ENCODE measurements at places on chromosomes 5 and 9. TPM values are rescaled to one million over a fixed set of nuclear protein-coding genes. Genes with fewer than 3 reads are reported as not detected.

DNA sequence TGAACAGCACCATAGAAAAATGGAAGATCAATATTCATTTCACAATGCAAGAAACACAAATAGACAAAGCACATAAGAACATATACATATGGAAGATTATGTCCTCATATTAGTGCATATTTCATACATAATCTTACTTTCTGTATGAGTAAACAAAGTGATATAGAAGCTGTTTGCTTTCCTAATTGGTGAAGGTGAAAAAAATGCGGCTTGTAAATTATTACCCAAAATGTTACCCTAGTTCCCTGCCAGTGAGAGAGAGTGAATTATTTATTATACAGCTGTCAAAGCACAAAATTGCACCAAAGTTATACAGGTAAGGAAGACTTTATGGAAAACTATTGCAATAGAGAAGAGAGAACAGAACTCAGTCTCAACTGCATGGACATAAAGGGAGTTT is 1485.0 kb upstream of the CDH9 start:
- no peak for DNase-seq

DNA sequence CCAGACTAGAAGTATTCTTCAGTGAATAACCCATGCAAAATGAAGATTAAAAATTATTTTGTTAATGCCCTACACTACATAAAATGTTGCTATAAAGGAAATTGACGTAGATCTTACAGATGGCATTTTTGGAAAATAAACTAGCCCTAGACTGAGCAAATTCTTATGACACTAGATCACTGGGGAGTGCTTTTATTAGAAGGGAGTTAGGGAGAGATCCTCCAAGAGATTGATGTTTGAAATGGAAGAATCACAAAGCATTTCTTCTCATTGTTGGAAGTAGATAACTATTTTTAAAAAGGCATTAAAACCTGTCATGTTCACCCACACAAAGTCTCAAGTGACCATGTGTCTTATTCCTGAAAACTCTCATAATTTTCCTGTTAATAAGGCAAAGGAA is 351.1 kb upstream of the TLE4 start:
- DNase-seq, result no peak

DNA sequence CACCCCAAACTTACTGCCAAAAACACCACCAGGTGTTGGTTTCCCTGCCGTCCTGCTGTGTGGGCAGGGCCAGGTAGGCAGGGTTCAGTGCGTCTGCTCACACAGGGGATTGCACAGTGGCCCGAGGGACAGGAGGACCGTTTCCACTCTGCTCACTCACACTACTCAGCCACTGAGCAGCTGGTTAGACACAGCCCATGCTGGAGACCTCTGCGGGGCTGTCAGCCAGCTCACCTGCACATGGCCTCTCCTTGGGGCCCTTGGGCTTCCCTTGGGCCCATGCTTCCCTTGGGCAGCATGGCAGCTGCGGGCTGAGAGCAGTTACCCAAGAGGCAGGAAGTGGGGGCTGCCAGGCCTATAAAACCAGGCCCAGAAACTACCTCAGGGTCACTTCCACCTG is 79.0 kb downstream of the SYK start:
- DNase-seq, result no peak

- peak; percentile 58 for DNase-seq
Measured at GRCh38 chr9:34592895-34593601, 3.5 kb upstream of the CNTFR start.

- no peak for DNase-seq
Measured at GRCh38 chr9:107593224-107593870, 103.8 kb upstream of the KLF4 start.

DNA sequence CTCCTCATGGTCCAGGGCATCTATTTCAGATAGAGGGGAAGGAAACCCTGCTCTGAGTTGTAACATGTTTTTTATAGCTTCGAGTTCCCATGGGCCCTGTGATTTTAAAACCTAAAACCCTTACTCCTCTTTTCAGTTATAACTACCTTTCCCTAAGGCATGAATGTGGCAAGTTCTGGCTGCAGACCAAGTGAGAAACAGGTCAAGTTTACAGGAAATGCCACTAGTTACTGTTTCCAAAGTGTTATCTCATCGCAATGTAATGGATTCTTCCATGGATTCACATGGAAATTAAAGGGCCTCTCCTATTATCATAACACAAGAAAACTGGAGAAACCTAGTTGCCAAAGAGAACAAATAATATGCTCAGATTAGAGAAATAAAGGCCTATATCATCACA is 574.5 kb upstream of the GRAMD2B start:
- no peak for DNase-seq

- no peak for DNase-seq
Measured at GRCh38 chr5:177100714-177101121, 14.0 kb downstream of the FGFR4 start.

GRCh38 chr5:154593071-154593470 is 115.0 kb upstream of the HAND1 start:
- DNase-seq, result no peak

DNA sequence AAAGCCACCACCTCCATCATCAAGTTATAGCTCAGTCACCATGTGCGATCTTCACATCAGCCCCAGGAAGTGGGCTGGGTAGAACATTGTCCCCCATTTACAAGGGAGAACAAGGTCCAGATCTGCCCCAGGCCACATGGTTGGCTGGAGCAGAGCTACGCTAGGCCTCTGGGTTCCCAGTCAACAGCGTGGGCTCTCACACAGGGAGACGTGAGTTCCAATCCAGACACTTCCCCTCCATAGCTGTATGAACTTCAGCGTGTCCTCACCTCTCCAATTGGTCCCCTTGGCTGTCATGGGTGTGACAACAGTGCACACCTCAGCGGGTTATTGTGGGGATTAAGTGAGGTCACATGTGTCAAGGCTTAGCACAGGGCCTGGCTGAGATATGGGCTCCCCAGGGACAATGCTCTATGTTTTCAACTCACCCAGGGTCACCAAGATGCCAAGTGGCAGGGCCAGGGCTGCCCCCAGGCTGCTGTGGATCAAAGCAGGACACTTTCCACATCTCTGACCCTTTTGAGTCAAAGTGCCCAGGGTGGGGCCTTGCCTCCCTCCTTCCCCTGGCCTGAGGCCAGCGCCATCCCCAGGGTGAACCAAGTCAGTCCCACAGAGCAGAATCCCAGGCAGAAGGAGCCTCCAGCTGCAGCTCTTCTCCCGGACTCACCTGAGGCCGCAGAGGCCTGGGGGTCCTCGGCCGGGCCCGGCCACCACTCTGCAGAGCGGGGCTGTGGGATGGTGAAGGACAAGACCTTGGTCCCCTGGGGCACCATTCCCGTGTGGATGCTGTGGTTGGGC is 19.8 kb downstream of the AKNA start:
- DNase-seq, result no peak

GRCh38 chr5:67300326-67300725 is 103.7 kb upstream of the CD180 start:
- no peak for DNase-seq

- peak; percentile 5 for DNase-seq
Measured at GRCh38 chr5:177427919-177428573, 1.6 kb downstream of the GRK6 start.

- peak; percentile 66 for DNase-seq
Measured at GRCh38 chr9:133113163-133113948, 7.7 kb downstream of the RALGDS start.

DNA sequence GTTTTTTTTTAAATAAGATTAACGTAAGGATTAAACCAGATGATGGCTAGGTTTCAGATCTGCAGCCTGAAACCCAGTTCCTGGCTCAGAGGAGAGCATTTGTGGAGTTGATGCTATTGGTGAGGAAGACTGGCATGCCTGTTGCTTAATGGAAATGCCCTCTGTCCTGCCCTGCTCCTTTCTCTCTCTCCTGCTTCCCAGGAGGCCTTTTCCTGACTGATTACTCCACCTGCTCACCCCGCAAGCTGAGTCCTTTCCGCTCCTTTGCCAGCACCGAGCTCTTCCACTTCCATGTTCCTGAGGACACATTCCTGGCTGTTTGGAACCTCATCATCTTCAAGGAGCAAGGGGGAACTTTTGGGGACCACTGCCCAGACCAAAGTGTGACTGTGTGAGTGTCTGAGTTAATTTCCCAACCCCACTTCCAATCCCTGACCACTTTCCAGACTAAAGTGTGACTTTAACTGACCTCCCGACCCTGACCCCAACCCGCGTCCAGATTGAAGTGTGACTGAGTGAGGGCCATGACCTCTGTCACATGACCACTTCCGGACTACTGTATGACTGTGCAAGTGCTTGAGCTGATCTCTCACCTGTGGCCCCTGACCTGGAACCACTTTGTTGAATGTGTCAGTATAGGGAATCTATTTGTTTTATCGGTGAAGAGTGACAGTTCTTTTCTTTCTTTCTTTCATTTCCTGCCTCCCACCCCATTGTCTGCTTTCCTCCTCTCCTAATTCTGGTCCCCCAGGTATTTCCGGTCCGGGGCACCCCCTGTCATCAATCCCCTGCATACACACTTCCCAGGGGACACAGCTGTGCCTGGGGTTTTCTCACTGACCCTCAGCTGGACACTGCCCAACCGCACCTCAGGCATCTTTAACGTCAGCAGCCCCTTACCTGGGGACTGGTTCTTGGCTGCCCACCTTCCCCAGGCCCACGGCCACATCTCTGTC is 5.5 kb downstream of the TMEM8B start:
- no peak for DNase-seq

GRCh38 chr5:160209917-160210316 is 19.4 kb upstream of the FABP6 start:
- DNase-seq, result no peak

DNA sequence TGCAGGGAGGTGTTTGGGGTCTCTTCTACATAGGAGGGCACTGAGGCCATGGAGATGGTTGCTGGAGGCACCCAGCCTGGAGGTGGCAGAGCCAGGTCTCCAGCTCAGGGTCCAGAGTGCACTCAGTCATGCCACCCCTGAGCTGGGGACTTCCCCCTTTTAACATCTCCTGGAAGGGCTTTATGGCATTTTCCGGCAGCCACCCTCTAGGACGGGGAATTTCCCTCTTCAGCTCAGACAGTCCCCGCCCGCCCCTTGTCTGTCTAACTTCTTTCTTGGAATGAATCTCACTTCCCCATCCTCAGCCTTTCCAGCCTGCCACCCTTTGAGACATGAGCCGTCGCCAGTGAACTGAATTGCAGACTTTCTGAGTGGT is 49.9 kb downstream of the COL15A1 start:
- DNase-seq, result peak; percentile 46

DNA sequence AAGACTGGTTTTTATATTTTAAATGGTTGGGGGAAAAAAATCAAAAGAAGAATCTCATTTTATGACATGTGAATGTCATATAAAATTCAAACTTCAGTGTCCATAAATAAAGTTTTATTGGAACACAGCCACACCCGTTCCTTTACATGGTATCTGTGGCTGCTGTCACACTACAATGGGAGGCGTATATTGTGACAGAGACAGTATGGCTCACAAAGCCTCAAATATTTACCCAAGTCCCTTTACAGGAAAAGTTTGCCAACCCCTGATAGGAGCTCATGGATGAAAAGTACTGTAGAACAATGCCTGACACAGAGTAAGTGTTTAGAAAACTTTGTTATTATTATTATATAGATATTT is 5.2 kb upstream of the DUSP1 start:
- DNase-seq, result no peak

DNA sequence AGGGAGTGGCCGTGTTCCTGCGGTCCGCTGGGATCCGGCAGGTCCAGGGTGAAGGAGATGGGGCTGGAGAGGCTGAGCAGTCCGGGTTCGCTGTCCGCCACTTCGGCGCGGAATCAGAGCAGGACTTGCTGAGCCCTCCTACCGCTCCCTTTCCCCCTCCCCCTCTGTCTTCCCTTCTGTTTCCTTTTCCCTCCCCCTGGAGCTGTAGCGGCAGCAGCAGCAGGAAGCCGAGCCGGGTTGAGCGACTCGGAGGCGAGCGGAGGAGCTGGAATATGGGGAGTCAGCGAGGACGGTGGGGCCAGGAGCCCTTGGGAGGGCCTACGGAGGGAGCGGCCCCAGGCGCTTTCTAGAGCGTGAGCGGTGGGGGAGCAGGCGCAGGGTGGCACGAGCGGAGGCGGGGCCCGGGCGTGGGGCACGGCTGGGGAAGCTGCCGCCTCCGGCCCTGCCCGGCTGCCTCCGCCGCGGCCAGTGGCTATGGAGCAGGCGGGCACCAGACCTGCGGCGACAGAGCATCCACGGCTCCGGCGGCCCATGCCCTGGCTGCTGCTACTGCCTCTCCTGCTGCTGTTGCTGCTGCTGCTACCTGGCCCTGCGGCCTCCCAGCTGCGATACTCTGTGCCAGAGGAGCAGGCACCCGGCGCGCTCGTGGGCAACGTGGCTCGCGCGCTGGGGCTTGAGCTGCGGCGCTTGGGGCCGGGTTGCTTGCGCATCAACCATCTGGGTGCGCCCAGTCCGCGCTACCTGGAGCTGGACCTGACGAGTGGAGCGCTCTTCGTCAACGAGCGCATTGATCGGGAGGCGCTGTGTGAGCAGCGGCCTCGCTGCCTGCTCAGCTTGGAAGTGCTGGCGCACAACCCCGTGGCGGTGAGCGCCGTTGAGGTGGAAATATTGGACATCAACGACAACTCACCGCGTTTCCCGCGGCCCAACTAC is at the start of gene PCDHAC2:
PCDHAC2 (plus strand) TSS at position 184 of the 933 bp plus-strand sequence; CDS start at position 475, 291 bp downstream.
- peak; percentile 16 for DNase-seq

GRCh38 chr5:41250351-41250987 is 37.1 kb upstream of the C6 start:
- no peak for DNase-seq

DNA sequence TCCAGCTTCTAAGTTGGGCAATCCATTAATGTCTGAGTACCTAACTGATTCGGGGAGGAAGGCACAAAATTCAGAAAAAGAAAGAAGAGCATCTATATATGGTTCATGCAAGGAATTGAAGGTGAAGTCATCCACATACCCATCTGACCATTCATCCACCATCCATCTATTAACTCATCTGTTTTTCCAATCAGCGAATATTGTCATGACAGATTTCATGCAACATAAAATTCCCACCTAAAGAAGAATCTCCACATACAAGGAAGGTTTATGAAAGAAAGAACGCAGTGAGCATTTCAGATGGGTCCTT is 164.7 kb downstream of the GRIA1 start:
- no peak for DNase-seq

- DNase-seq, result no peak
Measured at GRCh38 chr9:119050281-119050680, 319.0 kb downstream of the BRINP1 start.

DNA sequence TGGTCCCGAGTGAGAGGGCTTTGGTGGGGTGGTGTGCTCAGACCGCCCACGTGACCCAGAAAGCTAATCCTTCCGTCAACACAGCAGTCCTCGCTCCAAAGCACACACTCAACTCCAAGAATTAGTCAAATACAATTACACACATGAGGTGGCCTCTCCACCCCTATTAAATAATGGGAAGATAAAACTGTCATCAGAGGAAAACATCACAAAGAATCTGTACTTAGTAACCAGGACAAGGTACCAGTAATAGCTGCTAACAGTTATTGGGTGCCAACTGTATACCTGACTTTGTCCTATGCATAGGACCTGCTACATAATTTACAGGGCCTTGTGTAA is 222.8 kb downstream of the HSPA4 start:
- DNase-seq, result no peak

The SPATA31E1 gene
- polyA plus RNA-seq, result not detected

The SLC6A18 gene
- polyA plus RNA-seq, result not detected

The FBP2 gene
- not detected for polyA plus RNA-seq

The PCDHA6 gene
- polyA plus RNA-seq, result not detected

The PTRH1 gene
- polyA plus RNA-seq, result 47.0 TPM

The IFNE gene
- polyA plus RNA-seq, result not detected

Data from heart right ventricle (tissue), 16 donors.